ENCODE measurements at places on chromosomes 3 and 15. TPM values are rescaled to one million over a fixed set of nuclear protein-coding genes. Genes with fewer than 3 reads are reported as not detected.

GRCh38 chr15:91908391-91908790 lies 54.9 kb downstream of the SLCO3A1 start:
- DNase-seq = no peak

- DNase-seq = no peak
These were observed 141.6 kb upstream of the SPRED1 start for GRCh38 chr15:38111070-38111469.

Gene PLCH1
- total RNA-seq = 0.73 TPM

Gene POLG
- 43.6 TPM for total RNA-seq

DNA sequence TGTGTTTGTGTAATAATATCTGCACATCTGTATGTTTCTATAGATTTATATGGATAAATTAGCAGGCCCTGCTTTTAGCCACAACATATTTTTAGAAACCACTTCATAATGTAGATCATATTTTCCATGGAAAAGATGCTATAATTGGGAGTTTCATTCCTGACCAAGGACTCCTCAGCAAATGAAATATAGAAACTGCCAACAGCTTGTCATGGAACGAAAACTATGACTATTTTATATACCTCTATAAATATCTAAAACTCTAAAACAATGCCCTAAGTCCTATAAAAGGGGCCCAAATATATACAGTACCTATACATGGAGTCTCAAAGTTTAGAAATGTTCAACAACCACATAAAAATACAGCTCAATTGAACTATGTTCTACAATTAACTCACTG lies 27.9 kb downstream of the EID1 start:
- no peak for DNase-seq

GRCh38 chr15:50890751-50891150 lies 17.7 kb upstream of the AP4E1 start:
- DNase-seq = no peak

Gene LARP6
- 31.2 TPM for total RNA-seq

Gene P2RY13
- total RNA-seq = not detected

DNA sequence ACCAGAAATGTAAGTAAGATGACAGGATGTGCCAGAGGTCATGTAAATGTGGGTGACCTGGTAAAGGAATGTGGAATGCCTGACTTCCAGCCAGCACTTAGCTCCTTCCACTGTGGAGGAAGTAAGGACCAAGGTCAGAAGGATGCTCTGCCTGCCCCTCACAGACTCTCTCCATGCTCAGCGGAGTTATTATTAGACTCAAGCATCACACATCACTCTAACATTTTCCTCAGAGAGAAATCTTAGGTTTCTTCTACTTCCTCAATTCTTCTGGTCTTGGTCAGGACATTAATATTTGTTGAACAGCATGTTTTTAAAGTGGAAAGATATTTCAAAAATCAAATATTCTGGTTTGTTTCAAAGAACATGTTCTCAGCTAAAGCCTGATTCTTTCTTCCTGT lies 231.4 kb upstream of the WNT5A start:
- peak; percentile 4 for DNase-seq

GRCh38 chr3:159892801-159893200 lies 95.8 kb upstream of the IL12A start:
- DNase-seq = no peak

Gene SSUH2
- 6.1 TPM for total RNA-seq

DNA sequence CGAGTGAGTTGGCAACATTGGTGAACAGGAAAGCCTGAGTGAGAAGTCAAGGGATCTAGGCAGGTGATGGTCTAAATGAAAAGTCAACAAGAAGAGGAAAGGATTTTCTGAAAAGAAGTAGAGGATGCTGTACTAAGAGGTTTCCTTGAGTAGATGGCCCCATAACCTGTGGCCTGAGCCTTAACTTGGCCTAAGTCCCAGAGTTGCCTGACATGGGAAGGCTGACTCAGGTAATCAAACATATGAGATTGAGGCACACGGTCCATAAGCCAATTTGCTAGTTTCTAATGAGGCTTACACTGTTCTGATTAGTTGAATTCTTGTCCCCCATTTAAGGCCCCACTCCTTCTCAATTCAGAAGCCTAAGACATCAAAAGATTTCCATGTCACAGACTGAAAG lies 262.5 kb upstream of the LMCD1 start:
- DNase-seq = no peak

DNA sequence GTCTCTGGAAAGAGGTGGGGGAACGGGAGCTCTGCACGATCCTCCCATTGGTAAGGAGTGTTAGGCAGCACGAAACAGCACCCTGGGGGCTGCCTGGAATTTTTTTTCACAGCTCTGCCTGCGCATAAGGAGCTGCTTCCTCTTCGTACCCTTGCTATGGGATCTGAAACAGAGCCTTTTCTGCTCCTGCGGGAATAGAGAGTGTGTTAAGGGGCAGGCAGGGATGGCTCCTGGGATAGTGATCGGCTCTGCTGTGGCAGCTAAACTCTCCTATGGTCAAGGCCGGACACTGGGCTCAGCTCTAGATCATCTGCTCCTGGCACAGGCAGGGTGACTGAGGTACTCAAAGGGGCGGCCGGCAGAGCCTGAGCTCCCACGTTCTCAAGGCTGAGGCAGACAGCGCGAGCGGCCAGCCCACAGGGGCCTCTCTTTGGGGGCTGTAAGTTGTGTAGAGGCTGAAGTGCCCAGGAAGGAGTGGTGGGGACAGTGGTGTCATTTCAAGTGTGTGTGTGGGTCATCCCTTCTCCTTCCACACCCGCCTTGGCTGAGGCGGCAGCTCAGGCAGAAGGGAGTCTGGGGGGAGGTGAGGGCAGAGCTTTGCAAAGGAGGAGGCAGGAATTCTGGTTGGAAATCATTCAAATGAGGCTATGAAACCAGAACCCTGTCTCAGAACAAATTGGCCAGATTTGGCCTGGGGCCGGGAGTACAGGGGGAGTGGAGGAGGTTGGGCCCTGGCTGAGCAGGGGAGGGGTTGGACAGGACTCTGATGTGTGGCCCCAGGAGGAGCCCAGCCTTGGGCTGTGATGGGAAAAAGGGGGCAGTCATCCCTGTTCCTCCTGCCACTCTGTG lies 31.0 kb downstream of the EPHB3 start:
- DNase-seq = no peak

DNA sequence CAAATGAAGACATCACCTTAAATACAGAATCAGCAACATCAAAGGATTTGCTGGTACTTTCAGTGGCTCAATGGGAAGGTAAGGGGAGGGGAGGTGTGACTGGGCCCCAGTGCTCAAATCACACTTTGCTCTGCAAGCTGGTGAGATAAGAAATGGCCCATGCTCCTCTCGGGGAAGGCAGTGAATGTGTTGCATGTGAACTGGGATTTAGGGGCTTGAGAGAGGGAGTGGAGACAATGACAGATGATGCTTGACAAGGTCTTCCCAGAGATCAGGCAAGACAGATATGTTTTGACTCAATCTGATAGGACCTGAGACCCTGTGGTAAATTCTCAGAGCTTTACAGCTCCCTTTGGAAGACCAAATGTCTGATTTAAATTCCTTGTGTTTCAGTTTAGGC lies 233.0 kb upstream of the PROK2 start:
- no peak for DNase-seq

- no peak for DNase-seq
These were observed 137.1 kb downstream of the ZNF609 start for GRCh38 chr15:64597477-64597822.

GRCh38 chr15:67931861-67932260 lies 92.0 kb upstream of the RNU6-1 start:
- DNase-seq = no peak

Gene CSK
- total RNA-seq = 78.3 TPM

Gene NIT2
- 91.0 TPM for total RNA-seq

DNA sequence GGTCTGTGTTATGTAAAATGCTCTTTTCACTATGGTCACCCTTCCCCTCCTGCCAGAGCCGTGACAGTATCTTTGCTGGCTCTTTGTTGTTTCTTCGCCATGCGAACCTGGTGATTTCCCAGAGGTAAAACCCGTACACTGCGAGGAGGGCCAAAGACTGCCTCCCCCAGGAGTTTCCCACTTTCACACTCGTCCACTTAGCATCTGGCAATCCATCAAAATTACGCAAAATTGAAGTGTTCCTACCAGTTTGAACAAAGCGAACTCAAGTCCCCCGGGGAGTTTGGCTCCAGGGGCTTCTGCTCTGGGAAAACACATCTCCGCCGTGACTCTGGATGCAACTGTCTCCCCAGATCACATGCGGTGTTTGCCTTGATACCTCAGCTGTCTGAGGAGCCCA lies 239.9 kb downstream of the FAM43A start:
- DNase-seq = no peak

DNA sequence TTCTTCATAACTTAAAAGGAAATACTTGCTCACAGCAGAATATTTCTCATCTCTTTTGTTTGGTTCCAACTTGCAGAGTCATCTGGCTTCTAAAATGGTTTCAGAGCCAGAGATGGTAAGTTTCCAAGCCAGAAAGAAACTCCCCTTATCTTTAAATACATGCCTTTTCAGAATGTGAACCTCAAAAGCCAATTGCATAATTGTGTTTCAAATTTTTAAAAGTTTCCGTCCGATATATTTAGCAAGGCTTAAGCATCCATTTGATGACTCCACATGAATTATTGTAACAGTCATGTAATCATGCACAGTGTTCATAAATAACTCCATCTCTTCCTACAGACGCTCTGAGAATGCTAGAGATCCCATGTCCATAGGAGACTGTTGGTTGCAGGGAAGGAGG lies 40.6 kb upstream of the C3orf80 start:
- DNase-seq = no peak

DNA sequence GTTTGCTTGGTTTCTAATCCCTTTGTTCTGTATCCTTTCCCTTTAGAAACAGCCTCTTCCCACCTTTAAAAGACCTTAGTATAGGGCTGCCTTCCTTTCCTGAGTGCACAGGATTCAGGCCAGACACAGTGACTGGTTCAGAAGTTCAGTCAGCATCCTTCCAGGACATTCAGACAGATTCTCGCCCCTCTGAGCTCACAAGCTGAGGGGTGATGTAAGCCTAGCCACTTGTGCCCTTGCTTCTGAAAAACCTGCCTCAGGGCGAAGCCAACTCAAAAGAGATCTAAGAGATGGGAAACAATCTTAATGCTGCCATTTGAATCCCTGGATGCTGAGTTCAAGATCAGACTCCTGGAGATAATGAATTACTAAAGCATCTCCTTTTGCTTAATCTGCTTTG lies 6.7 kb upstream of the NSMCE3 start:
- no peak for DNase-seq

- DNase-seq = no peak
These were observed 44.6 kb downstream of the SNRK start for GRCh38 chr3:43330981-43331380.

GRCh38 chr3:8380904-8381704 lies 120.5 kb upstream of the LMCD1 start:
- DNase-seq = no peak
